NCI-H526 (cell line): ENCODE measurements at places on chromosomes 12 and 14.

- no peak for DNase-seq
These were observed 28.4 kb upstream of the A2M start for GRCh38 chr12:9143929-9144729.

- peak; percentile 91 for DNase-seq
These were observed 24.5 kb downstream of the FIGNL2 start for GRCh38 chr12:51823875-51824565.

DNA sequence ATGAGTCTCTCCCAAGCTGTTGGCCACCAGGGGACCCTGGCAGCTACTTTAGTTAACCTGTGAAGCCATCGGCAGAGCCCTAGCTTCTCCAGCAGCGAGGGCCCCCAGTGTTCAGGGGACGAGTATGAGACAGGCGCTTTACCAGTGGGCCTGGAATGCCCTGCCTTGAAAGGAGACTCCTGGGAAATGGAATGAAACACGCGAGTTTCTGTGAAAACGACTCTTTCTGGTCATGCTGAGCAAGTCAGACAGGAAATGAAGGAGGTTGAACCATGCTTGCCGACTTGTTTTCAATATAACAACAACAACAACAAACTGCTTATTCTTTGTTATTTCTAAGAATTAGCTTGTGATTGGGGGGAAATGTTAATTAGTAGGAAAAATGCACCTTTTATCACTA lies 42.9 kb downstream of the SFSWAP start:
- DNase-seq: no peak

- no peak for DNase-seq
These were observed 80.6 kb upstream of the DICER1 start for GRCh38 chr14:95237958-95238340.

GRCh38 chr12:46332260-46332659 lies 40.3 kb downstream of the SLC38A2 start:
- no peak for DNase-seq
